ENCODE measurements at places on chromosomes 4 and X.

GRCh38 chrX:130916636-130917422 is 13.8 kb upstream of the ENOX2 start:
- peak; percentile 41 for DNase-seq

GRCh38 chr4:21454201-21454600 is 494.4 kb downstream of the KCNIP4 start:
- no peak for DNase-seq

GRCh38 chrX:141183000-141183399 is 6.1 kb upstream of the LDOC1 start:
- DNase-seq: no peak

GRCh38 chrX:147958291-147958690 is 22.8 kb upstream of the FMR1NB start:
- DNase-seq: no peak

DNA sequence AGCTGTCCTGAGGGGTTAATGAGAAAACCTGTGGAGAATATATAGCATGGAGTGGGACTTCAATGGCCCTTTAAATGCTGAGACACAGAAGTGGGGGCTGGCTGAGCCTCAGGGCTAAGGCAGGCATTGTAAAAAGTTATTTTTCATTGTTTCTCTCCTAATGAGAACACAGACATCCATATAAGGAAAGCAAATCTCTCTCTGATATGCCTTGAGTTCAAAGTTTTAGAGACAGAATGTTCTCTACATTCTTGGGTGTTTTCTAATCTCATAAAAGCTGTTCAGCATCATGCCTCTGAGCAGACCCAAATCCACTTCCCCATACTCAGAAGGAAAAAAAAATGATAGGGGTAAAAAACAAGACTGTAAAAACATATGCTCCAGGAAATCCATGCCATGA is 16.8 kb upstream of the RAB40A start:
- no peak for DNase-seq

GRCh38 chrX:52363247-52363883 is 5.5 kb upstream of the XAGE2 start:
- DNase-seq: no peak

DNA sequence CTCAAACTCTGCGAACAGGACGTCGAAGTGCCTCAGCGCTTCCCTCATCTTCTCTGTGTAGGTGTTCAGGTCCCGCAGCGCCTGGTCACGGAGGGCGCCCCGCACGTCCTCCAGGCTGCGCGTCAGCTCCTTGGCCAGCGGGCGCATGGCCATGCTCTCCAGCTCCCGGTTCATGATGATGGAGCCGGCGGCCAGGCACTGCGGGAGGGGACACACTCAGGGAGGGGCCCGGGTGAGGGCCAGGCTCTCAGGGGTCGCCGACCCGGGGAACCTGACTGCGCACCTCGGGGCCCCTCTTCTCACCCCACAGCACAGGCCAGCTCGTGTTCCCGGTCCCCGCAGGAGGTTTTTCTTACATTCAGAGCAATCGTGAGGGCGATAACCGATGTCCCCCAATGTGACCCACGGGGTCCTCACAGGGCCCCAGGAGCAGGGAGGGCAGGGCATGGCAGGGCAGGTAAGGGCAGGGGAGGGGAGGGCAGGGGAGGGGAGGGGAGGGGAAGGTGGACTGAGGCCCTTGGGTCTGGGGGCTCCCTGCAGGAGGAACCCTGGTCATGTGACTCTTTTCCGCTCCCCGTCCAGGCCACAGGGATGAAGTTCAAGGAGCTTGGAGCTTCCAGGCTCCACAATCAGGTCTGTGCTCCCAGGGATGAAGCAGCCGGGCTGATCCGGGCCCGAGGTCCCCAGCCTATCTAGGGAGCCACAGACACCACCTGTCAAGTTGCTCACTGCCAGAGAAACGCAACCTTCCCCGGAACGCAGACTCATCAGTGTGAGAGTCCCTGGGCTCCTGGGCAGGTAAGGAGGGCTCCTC is 77.8 kb upstream of the MXD4 start:
- DNase-seq: no peak

DNA sequence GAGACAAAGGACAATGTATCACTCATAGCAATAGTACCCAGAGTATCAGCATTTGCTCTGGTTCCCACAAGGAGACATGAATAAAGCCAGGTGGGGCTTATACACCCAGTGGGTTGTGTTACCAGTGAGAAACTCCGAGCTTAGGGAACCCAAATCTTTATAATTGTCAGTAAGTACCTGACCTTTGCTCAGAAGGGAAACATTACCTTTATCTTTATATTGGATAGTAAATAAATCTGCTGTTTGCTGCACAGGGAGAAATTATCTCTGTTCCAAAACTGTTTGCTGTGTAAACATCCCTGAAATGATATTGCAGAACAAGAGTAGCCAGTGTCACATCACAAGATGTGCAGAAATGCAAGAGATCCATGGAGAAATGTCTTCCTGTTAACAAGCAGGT is 12.1 kb upstream of the SLAIN2 start:
- DNase-seq: no peak

GRCh38 chr4:658681-659667 is 15.1 kb downstream of the ATP5ME start:
- no peak for DNase-seq

- no peak for DNase-seq
Observed at GRCh38 chrX:70043685-70044084, 6.1 kb downstream of the AWAT2 start.

DNA sequence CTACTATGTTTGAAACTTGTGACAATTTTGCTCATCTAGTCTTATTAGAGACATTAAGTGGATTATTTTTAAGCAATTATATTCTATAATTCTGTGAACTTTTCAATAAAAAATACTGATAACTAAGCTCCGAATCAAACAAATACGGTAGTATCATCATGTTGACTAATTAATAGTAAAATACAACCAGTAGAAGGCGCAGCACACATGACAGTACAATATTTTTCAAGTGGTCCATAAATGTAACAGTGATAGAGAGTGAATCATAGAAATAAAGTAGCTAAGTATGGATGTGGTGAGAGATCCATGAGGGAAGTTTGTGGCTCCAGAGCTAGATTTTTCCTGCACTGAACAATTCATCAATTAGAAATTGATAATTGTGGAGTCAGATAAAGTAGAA is 666.2 kb downstream of the KCTD8 start:
- DNase-seq: no peak

GRCh38 chr4:40000711-40001110 is 23.0 kb upstream of the PDS5A start:
- no peak for DNase-seq

Data from CD4-positive, alpha-beta memory T cell (primary cell).